Neural progenitor cell (in vitro differentiated cells): ENCODE measurements at places on chromosomes 11 and 22.

GRCh38 chr11:1472180-1473005 is 14.2 kb downstream of the MOB2 start:
- no peak for DNase-seq

- no peak for DNase-seq
Observed at GRCh38 chr22:17866621-17867020, 92.4 kb upstream of the BID start.

GRCh38 chr22:50342651-50343540 is at the start of gene PPP6R2:
PPP6R2 (plus strand) TSS chr22:50343327; CDS start chr22:50393909, 50,582 bp downstream.
- DNase-seq = peak; percentile 93

DNA sequence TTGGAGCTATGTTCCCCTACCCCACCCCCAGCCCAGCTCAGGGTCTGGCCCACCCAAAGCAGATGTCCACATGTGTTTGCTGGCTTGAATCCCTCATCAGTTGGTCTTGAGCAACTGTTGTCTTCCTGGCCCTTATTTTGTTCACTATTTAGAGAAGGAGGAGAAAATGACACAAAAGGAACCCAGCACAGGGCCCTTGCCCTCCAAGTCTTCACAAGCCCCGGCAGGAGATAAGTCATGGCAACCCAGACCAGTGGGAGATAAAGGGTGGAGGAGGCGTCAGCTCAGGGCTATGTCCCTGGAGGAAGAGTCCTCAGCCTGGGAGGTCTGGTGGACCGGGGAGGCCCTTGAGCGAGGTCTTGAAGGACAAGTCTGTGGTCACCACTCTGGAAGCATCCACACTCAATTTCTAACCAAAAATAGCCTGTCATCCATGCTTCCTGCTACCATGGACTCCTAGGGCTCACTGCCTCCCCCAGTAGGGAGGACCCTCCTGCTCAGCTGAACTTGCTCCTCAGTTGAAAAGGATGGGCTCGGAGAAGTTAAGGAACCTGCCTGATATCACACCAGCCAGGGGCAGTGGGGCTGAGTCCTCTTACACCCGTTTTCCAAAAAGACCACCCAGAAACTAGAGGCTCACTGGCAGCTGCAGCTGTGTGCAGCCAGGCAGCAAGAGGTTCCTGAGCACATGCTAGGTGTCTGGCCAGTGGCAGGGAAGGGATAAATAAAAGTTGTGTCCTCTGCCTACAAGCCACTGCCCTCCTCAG is 1.8 kb upstream of the RAB3IL1 start:
- no peak for DNase-seq

DNA sequence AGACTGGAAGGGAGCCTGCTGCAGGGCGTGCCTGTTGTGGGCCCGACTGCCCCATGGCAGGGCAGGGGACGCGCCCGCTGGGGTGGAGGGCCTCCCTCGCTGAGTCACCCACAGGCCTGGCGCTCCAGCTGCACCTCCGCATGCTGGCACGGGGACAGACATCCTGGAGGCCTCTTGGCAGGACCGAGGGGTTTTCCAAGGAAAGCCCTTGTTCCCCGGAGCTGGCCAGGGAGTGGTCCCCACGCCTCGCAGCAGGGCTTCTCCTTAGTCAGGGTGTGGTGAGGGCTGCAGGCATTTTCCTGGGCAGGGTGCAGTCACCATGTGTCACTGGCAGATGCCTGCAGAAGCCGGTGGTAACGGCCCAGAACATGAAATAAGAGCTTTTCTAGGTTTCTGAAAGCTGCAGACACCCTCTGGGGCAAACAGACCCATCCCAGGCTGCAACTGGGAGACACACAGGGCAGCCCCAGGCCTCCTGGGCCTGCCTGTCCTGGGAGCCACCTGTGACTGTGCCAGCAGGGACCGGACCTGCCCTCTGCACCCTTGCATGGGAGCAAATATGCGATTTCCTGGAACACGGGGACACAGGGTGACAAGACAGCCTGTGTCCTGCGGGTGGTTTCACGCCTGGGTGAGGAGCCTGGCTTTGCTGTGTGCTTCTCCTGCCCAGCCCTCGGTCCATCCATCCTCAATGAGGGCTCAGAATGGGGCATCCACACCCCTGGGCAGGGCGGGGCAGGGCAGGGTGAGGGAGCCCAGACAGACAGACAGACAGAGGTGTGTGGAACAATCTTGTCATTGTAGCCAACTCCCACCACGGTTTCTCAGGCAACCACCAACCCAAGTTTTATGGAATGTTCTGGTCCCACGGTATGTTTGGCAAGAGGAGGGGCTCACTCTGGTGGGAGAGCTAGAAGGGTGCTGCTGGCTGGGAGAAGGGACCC is 43.2 kb upstream of the FADD start:
- no peak for DNase-seq

- DNase-seq = no peak
Observed at GRCh38 chr11:24734742-24735237, 237.9 kb downstream of the LUZP2 start.

DNA sequence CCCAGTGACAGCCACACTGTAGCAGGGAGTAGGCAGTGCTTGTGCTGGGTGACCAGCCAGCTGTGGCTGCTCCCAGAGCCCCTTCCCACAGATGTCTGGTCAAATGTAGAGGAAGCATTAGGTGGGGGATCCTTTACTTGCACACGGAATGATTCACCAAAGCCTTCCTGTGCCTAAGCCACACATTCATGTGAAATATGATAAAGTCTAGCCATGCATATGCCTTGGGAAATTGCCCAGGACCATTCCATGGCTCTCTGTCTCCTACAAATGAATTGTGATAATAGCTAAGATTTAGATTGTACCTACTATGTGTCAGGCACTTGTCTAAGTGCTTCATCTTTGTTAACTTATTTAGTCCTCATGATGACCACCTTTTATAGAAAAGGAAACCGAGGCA is 217.5 kb upstream of the E2F8 start:
- DNase-seq = no peak

DNA sequence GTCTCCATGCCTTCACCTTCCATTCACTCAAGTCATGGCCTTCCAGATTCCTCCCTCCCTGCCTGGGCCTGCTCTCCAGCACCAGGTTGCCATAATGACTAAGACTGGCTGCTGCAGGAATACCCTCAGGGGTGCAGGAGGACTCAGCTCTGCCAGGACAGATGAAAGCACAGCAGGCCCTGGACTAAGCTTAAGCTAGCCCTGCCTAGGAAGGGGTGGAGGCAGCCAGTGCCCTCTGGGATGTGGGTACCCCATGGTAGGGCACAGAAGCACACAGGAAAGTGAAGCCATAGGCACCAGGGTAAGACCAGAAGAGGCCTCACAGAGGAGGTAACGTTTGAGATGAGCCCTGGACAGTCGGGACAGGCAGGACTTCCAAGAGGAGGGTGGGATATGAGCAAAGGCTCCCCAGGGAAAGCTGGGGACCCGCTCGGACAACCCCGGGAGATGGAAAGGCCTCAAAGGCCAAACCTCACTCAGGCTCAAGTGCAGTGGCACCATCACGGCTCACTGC is 3.0 kb upstream of the RIN1 start:
- no peak for DNase-seq

DNA sequence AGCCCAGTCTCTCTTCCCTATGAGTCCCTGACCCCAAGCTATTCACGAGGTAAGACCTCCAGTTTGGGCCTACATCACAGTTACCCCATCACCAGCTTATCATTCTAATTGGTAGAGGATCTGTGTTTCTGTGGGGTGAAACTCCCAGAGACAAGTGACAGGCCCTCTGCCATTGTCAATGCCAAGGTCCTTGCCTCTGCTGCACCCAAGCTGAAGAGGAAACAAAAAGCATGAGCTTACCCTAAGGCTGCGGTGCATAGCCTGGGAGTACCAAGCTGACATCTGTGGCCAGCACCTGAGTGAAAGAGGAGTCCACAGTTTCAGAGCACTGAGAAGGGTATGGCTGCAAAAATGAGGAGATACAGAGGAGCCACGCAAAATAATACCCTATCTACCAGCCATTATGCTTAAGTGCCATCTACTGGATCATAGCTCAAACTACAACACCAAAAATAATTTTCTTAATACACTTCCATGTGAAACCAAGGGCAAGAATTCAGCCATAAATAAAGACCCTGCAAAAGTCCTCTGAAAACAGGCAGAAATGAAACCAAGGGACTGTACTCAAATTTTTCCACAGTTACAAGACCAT is 62.3 kb upstream of the ANO5 start:
- peak; percentile 25 for DNase-seq

GRCh38 chr22:22703715-22704114 is 59.3 kb downstream of the GGTLC2 start:
- DNase-seq = no peak

GRCh38 chr11:40716344-40717130 is 742.9 kb downstream of the LRRC4C start:
- DNase-seq = peak; percentile 6

DNA sequence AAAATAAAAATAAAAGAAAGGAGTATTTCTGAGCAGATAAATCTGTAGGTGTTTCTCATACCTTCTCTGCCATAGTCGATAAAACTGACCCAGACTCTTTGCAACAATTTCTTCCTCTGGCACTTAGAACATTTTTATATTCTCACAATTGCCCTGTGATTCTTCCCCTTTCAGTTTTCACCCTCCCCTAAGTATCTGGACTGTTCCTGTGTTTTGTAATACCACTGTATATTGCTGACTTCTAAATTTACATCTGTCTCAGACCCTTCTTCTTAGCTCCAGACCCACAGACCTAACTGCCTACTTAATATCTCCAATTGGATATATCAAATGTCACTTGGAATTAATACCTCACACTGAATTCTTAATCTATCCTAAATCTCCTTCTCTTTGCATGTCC is 133.4 kb upstream of the DDI1 start:
- DNase-seq = no peak

DNA sequence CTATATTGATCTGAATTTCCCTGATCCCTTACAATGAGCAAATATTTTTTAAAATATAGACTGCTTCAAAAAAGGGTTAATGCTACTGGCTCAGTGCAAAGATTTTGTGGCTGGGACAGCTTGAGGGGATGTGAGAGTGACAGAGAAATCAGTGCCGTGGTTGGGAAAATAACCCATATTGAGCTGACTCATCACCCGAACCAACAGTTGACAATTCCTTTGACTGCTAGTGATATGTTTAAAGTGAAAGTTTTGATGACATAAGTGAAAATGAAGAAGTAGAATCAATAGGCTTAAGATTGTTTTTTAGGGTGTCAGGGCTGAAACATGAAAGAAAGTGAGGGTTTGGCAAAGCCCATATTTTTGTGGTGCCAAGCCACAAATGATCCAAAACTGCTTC is 257.1 kb upstream of the TENM4 start:
- no peak for DNase-seq
